Hippocampal formation (tissue), 2 donors: ENCODE measurements at places on chromosomes 6 and 20.

DNA sequence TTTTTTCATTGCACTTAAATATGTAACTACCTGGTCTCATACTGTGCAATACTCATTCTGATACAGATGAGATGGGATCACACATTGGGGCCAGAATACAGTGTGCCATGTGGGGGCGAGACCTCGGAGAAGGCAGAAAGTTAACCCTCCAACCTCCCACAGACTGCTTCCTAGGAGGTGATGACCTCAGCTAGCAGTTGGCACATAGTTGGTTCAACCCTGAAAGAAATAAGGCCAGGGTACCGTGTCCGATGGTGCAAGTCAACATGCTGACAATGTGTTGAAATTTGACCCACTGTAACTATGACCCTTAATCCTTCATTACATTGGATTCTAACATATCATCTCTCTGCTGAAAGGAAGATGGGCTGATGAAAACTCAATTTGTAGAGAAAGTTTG is 61.9 kb downstream of the GJA10 start:
- DNase-seq: no peak

- no peak for DNase-seq
Measured at GRCh38 chr6:43171707-43172103, 636 bp downstream of the SRF start.

DNA sequence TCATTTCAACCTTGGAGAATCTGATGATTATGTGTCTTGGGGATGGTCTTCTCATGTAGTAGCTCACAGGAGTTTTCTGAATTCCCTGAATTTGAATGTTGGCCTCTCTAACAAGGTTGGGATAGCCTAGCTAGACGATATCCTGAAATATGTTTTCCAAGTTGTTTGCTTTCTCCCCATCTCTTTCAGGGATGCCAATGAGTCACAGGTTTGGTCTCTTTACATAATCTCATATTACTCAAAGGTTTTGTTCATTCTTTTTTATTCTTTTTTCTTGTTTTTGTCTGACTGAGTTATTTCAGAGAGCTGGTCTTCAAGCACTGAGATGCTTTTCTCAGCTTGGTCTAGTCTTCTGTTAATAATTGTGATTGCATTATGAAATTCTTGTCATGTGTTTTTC is 42.7 kb upstream of the COL9A1 start:
- DNase-seq: no peak

DNA sequence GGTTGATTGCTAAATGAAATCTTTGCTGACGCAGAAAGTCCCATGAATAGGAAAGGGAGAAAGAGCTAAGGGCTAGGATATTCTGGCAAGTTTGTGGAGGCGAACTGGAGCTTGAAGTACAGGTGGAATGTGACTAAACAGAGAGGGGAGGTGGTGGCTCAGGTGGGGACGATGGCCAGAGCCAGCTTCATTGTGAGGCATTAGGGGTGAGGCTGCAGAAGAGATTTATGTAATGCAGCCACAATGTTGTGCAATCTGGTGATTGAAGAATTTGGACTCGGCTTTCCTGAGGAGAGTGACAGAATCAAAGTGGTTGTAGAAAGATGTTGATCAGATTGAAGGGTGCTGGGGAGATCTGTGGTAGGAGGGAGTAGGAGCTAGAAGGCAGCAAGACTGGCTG is 42.9 kb upstream of the SPACA1 start:
- DNase-seq: no peak

GRCh38 chr6:33277663-33278391 is 904 bp downstream of the B3GALT4 start:
- DNase-seq: no peak

GRCh38 chr6:28634411-28634760 is 108.7 kb downstream of the GPX5 start:
- peak; percentile 36 for DNase-seq

DNA sequence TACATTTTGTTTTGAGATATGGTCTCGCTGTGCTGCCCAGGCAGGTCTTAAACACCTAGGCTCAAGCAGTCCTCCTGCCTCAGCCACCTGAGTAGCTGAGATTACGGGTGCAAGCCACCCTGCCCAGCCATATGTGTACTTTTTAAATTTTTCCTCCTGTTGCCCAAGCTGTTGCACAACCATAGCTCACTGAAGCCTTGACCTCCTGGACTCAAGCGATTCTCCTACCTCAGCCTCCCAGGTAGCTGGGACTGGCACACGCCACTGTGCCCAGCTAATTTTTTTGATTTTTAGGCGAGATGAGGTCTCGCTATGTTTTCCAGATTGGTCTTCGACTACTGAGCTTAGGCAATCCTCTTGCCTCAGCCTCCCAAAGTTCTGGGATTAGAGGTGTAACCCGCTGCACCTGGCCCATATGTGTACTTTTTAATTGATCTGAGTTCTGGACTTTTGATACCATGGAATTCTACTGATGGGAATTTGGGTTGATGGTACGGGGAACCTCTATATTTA is 44.9 kb downstream of the ITCH start:
- no peak for DNase-seq

GRCh38 chr6:99997141-99997540 is 3.1 kb upstream of the MCHR2 start:
- no peak for DNase-seq

GRCh38 chr6:21357262-21357661 is 236.3 kb upstream of the SOX4 start:
- no peak for DNase-seq

DNA sequence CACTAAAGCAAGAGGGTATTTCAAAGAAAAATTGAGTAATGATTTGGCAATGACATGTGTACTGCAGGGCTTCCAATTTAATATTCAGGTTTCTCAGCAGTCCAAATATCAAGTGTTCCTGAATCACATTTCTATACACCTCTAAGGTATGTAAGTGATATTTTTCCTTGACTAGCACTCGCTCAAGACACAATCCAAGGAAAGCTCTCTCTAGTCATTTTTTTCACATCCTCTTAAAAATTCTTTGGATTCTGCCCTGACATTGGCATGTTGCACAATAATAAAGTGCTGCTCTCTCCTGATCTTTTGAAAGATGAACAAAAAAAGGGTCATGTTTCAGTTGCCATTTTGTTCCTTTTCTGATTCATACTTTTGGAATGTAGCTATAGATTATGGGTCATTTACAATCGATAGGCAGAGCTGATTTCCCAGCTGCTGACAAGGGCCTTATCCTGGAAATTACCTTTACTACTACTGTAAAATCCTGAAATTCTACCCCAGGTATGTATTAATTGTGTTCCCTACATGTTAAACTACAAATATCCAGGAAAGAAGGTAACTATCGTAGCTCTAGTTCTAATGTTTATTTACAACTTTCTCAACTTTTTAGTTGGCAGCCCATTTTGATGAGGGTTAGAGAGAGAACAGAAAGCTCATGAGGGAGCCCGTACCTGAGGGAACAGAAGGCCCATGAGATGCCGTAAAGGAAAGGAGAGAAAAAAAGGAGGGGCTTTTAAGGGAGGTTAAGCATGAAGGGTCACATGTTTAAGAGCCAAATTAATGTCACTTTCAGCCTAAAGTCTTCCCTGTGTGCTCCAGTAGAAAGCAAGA is 22.2 kb upstream of the ADGRG6 start:
- no peak for DNase-seq

GRCh38 chr6:39362487-39362865 is 40.0 kb upstream of the KCNK16 start:
- peak; percentile 45 for DNase-seq

DNA sequence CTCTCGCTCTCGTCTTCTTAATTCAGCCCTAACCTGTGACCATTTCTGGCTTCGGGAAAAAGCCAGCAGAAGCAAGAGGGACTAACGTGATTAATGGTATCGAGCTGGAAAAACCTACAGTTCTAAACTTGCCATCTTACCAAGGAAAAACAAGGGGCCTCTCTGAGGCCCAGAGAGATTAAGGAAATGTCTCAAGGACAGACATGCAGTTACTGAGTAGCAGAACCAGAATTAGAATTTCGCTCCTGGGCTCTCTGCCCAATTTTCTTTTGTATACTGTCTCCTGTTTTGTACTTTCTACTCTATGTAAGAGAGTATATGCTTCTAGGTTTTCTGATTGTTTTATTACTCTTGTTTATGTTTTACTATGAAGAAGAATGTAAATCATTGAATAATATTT is 67.8 kb upstream of the LTV1 start:
- DNase-seq: no peak
